ENCODE measurements at places on chromosomes 5 and 9.

GRCh38 chr9:21988056-21988990 is 5.9 kb downstream of the CDKN2A start:
- H3K27ac ChIP-seq: no peak overlapping the region
- peak; percentile 29 for DNase-seq
- H3K4me1 ChIP-seq: peaks cover 18% of the 10 kb centered on the region
- no peaks in the 10 kb centered on the region for H3K36me3 ChIP-seq
- H3K27me3 ChIP-seq: peaks cover 22% of the 10 kb centered on the region

DNA sequence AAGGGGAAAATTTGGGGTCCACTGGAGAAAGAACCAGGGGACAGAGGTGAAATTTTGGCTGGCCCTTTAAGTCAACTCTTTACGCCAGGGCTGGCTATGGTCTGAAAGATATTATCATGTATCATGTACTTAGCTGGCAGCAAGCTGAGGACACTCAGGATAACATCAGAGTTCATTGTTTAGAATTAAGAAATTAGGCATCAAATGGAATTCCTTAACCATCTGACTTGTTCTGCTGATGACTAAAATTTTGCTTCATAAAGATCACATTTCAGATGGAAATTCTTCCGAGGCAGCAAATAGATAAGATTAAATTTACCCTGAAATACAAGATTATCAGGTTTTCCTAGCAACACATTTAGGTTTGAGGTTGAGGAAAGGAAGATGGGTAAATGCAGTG is 269.4 kb upstream of the KLF9 start:
- no peaks in the 10 kb centered on the region for H3K4me1 ChIP-seq
- H3K27ac ChIP-seq: no peak overlapping the region
- no peaks in the 10 kb centered on the region for H3K36me3 ChIP-seq
- no peak for DNase-seq
- H3K27me3 ChIP-seq: no peaks in the 10 kb centered on the region
- no peak overlapping the region for H3K4me3 ChIP-seq

DNA sequence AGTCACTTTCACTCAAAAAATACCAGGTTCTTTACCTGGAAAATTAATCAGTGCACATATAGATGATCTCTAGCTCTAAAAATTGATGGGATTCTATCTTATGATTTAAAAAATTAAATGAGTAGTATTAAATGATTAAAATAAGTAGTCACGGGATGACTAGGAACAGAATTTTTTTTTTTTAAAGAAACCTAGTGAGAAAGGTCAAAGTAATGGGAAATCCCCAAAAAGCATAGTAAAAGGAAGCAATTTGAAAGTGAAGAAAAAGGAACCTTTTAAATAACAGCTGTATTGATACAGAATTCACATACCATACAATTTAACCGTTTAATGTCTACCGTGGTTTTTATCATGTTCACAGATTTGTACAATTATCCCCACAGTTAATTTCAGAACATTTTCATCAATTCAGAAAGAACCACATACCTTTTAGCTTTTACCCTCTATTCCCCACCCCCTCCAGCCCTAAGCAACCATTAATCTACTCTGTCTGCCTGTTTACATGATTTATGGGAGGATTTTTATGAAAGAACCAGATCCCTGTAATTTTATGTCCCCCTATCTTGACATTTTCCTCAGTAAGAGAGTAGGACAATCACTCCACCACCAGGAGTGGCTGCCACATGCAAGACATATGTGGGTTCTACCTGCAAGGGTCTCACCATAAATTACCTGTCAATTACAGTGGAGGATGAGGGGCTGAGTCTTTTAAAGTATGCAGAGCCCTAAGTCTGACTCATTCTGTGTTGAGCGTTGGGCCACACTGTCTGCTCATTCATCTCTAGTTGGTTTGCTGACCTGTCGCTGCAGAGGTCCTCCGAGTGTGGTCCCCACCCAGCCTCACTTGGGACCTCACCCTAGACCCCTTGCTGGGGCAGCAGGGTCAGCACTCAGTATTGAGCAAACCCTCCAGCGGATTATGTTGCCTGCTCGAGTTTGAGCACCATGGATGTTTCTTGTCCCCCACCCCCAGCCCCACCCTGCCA is 16.0 kb downstream of the ANKRD33B start:
- no peak overlapping the region for H3K4me3 ChIP-seq
- no peaks in the 10 kb centered on the region for H3K36me3 ChIP-seq
- no peaks in the 10 kb centered on the region for H3K27me3 ChIP-seq
- no peak overlapping the region for H3K27ac ChIP-seq
- peaks cover 12% of the 10 kb centered on the region for H3K4me1 ChIP-seq

DNA sequence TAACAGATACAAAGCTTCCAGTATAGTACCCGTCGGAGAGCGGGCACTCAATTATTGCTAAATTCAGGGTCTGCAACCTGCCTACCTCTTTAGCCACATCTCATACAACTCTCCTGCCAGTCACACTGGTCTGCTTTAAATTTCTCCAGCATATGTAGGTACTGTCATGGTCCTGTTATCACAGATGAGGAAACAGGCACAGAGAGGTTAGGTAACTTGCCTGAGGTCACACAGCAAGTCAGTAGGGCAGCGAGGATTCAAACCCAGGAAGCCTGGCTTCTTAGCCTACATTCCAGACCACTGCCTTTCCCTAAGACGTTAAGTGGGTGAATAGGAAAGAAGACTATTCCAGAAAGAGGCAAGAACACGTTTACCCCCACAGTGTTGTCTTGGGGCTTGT is 186.0 kb upstream of the NFIB start:
- no peak overlapping the region for H3K27ac ChIP-seq
- H3K36me3 ChIP-seq: no peaks in the 10 kb centered on the region
- H3K4me1 ChIP-seq: no peaks in the 10 kb centered on the region
- H3K4me3 ChIP-seq: no peak overlapping the region
- DNase-seq: no peak

GRCh38 chr9:114681594-114682332 is at the start of gene TEX48:
Gene TEX48 (minus strand): TSS chr9:114682192. CDS start chr9:114671723, 10,469 bp downstream.
- no peaks in the 10 kb centered on the region for H3K27me3 ChIP-seq
- H3K36me3 ChIP-seq: no peaks in the 10 kb centered on the region
- peak; percentile 52 for DNase-seq

GRCh38 chr5:96649681-96650540 is 12.3 kb upstream of the CAST start:
- no peaks in the 10 kb centered on the region for H3K27me3 ChIP-seq
- peaks cover under 1% of the 10 kb centered on the region for H3K4me1 ChIP-seq
- no peak for DNase-seq

DNA sequence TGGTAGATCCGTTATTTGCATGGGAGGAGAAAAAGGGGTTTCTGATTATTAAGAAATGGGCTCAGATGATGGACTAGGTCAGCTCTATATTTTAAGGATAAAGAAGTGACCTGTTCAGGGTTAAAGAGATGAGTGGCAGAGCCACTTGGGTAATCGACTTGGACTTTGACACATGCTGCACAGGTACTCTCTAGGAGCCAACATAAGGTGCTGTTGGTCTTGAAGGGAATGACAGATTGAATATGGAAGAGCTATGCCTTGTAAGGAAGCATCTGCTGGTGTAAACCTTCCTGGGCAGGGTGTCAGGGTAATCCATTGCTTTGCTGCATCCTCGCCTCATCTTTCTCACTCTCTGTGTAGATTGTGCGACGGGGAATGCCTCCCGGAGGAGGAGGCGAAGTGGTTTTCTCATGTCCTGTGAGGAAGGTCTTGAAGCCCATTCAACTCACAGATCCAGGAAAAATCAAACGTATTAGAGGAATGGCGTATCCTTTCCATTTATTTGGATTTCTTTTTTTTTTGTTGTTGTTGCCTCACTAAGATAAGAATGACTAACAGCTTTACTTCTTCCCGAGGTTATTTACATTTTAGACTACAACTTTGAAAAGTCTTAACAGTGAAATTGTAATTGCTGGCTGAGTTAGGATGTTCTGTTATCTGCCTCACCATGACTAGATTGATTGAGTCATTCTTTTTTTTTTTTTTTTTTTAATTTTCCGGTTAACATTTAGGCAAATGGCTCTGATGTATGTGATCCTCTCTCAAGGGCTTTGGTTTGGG is 41.2 kb downstream of the RCL1 start:
- no peaks in the 10 kb centered on the region for H3K27me3 ChIP-seq
- no peaks in the 10 kb centered on the region for H3K36me3 ChIP-seq
- no peak overlapping the region for H3K4me3 ChIP-seq

DNA sequence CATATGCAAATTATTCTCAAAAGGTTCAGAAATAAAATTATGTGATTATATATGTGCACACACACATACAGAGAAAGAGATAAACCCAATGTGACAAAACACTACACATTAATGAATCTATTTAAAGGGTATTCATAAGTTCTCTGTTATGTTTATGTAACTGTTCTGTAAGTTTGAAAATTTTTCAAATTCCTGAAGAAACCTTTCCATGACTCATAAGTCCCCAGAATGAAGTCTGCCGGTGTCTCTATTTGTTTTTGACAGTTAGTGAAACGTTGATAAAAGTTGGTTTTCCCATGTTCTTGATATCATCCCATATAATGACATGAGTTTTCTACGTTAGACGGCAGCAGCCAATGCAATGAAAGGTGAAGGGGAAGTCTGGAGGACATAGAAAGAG is 199.5 kb upstream of the PUM3 start:
- no peak overlapping the region for H3K4me3 ChIP-seq
- peak; percentile 6 for DNase-seq
- no peaks in the 10 kb centered on the region for H3K4me1 ChIP-seq
- H3K27me3 ChIP-seq: no peaks in the 10 kb centered on the region
- no peak overlapping the region for H3K27ac ChIP-seq
- H3K36me3 ChIP-seq: no peaks in the 10 kb centered on the region

- no peaks in the 10 kb centered on the region for H3K36me3 ChIP-seq
- no peak for DNase-seq
- no peaks in the 10 kb centered on the region for H3K4me1 ChIP-seq
Measured at GRCh38 chr5:155783246-155783645, 543.7 kb upstream of the SGCD start.

- H3K4me1 ChIP-seq: no peaks in the 10 kb centered on the region
- no peak overlapping the region for H3K4me3 ChIP-seq
- no peaks in the 10 kb centered on the region for H3K27me3 ChIP-seq
Measured at GRCh38 chr5:116771466-116772151, 197.0 kb upstream of the SEMA6A start.

DNA sequence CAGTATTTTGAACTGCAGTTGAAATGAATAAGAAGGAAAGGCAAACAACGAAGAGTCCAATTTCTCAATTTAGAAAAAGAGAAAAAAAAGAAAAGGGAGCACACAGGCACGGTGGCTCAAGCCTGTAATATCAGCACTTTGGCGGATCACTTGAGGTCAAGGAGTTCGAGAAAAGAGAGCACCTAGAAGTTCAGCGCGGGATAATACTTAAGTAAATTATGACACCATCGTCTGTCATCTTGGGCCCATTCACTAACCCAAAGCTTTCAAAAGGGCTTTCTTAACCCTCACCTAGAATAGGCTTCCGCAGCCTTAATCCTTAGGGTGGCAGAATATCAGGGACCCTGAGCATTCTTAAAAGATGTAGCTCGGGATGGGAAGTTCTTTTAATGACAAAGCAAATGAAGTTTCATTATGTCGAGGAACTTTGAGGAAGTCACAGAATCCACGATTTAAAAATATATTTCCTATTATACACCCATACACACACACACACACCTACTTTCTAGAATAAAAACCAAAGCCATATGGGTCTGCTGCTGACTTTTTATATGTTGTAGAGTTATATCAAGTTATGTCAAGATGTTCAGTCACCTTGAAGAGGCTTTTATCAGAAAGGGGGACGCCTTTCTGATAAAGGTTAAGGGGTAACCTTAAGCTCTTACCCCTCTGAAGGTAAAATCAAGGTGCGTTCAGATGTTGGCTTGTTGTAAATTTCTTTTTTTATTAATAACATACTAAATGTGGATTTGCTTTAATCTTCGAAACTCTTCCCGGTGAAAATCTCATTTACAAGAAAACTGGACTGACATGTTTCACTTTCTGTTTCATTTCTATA is 602 bp upstream of the CD274 start:
- H3K36me3 ChIP-seq: no peaks in the 10 kb centered on the region
- peak overlapping the region; percentile 98 for H3K4me3 ChIP-seq
- no peaks in the 10 kb centered on the region for H3K27me3 ChIP-seq
- H3K4me1 ChIP-seq: peaks cover 61% of the 10 kb centered on the region
- H3K27ac ChIP-seq: peak overlapping the region; percentile 79

GRCh38 chr5:51652980-51653379 is 269.7 kb downstream of the ISL1 start:
- no peaks in the 10 kb centered on the region for H3K27me3 ChIP-seq
- H3K4me3 ChIP-seq: no peak overlapping the region
- DNase-seq: peak; percentile 70
- peak overlapping the region; percentile 38 for H3K27ac ChIP-seq
- H3K4me1 ChIP-seq: peaks cover 31% of the 10 kb centered on the region
- no peaks in the 10 kb centered on the region for H3K36me3 ChIP-seq

DNA sequence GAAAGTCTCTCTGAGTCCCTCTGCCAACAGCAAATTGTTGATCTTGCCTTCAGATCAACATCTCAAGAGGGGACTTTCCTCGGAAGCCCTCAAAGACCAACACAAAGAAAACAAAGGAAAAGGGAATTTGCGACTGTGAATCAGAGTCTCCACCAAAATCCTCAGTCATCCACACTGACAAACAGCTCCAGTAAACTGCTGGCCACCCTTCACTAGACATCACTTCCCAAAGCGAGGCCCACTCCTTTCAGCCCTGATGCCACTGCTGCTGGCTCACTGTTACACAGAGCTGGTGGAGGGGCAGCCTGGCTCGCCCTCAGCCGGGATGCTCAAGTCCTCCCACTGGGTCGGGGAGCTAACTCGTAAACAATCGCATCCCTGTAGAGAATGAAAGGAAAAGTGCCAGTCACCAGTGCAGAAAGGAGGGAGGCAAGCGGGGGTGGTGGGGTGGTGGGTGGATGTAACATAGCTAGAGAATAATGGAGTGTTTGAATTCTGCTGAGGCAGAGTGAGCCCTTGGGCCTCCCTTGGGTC is 1.3 kb downstream of the FGF1 start:
- H3K27ac ChIP-seq: no peak overlapping the region
- peaks cover 22% of the 10 kb centered on the region for H3K27me3 ChIP-seq
- DNase-seq: peak; percentile 55

GRCh38 chr9:8653855-8654254 is 854.3 kb upstream of the DMAC1 start:
- no peak for DNase-seq
- no peak overlapping the region for H3K4me3 ChIP-seq
- H3K4me1 ChIP-seq: no peaks in the 10 kb centered on the region
- no peak overlapping the region for H3K27ac ChIP-seq
- no peaks in the 10 kb centered on the region for H3K36me3 ChIP-seq

DNA sequence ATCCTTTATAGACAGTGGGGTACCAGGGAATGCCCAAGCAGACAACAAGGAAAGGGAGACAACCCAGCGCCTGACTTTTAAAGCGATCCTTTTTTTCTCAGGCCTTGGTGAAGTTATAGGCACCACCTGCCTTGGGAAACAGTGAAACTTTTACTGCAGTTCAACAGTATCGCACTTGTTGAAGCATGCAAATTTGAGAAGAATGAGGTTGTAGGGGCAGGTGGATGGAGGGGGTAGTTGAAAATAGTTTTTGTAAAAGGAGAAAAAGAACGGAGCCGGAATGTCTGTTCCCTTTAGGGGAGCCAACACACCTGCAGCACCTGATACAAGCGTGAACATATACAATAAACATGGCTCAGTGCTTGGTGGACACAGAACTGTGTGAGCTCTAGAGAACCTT is 190.2 kb upstream of the NR3C1 start:
- H3K4me3 ChIP-seq: no peak overlapping the region
- no peaks in the 10 kb centered on the region for H3K27me3 ChIP-seq
- H3K36me3 ChIP-seq: no peaks in the 10 kb centered on the region
- H3K4me1 ChIP-seq: peaks cover 16% of the 10 kb centered on the region
- H3K27ac ChIP-seq: no peak overlapping the region
- no peak for DNase-seq

- no peaks in the 10 kb centered on the region for H3K4me1 ChIP-seq
- H3K27me3 ChIP-seq: no peaks in the 10 kb centered on the region
- no peaks in the 10 kb centered on the region for H3K36me3 ChIP-seq
- H3K4me3 ChIP-seq: no peak overlapping the region
Measured at GRCh38 chr9:37760416-37761161, 7.0 kb downstream of the TRMT10B start.

Data from endothelial cell of umbilical vein (primary cell).